Activated T-cell treated with anti-CD3 and anti-CD28 coated beads for 4 hours (primary cell): ENCODE measurements at places on chromosomes 4 and X.

DNA sequence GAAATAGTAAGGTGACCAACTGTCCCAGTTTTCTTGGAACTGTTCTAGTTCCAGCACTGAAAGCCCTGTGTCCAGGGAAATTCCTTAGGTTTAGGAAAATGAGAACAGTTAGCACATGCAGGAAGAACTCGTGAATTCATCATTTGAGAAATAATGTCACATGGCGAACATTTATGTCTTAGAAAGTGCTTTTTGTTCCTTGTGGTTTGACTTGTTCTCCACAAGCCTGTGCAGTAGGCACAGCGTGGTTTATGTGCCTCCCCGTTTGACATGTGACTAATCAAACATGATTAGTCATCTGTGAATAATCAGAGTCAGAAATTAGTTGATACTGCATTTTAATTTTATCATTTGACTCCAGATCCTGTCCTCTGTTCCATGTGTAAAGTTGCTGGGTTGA lies 556.0 kb upstream of the CPEB2 start:
- DNase-seq, result no peak

- no peak for DNase-seq
Observed at GRCh38 chr4:110485452-110485851, 9.5 kb downstream of the ENPEP start.

DNA sequence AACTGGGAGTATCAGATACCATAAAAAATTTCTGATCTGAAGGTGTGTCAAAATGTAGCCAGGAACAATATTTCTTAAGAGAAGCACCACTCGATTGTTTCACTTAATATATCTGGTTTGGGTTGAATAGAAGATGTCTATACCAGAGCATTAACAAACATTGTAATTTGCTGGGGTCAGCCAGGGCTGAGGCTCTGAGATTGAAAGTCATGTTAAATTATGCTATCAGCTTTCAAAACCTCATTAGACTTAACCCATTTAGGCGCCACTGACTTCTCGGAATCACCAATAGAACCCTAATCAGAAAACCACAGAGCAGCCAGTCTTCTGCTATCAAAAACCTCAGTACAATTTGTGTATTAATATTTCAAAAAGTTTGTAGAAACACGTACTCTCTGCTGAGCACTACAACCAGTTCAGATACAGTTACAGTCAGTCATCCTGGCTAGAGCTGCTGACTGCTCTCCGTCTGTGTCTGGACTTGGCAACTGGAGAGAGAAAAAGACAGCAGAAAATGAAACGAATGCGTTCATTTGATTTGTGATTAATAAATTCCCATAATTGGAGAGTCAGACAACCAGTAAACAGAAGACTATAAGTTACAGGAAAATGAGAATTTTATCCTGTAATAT lies 848.6 kb upstream of the PABPC4L start:
- DNase-seq, result no peak

- DNase-seq, result no peak
Observed at GRCh38 chr4:98341309-98341708, 80.1 kb downstream of the RAP1GDS1 start.

- DNase-seq, result no peak
Observed at GRCh38 chr4:9384126-9384525, 21.2 kb downstream of the USP17L30 start.

DNA sequence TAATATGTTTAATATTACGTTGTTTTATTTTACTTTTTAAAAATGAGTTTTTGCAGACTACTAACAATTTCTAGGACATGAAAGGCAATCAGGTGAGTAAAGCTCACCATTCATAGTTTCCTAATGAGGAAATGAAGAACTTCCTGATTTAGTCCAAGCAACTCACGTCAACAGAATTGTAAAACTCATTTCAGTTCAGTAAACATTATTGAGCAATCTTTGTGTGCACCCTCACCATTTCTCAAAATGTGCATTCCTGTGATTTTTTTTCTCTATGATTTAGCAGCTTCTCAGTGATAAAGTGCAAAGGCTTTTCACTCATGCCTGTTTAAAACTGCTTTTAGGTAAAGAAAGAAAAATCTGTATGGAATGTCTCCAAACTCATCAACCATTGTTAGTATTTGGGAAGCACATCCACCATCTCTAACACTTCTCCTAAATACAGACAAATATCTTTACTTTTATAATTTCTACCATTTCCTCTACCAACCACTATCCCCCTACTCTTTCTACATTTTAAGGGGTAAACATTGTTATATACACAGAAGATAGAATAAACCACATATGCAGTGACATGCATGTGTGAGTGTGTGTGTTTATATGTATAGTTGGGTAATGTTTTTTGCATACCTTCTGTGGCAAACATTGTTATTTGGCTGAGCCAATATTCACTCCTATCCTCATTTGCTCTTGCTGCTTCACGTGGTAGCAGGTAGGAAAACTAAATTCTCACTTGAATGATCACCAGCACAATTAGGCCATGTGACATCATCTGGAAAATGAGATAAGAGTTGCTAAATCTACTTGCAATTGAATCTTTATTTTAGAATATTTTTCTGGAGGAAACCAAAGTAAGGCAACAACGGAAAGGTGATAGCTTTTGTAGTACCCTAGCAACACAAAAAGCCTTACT lies 54.7 kb upstream of the PRDM8 start:
- no peak for DNase-seq

- no peak for DNase-seq
Observed at GRCh38 chr4:16418814-16419213, 192.5 kb upstream of the TAPT1 start.

- DNase-seq, result no peak
Observed at GRCh38 chr4:147674073-147674472, 9.9 kb downstream of the PRMT9 start.

- no peak for DNase-seq
Observed at GRCh38 chr4:98728433-98728832, 70.0 kb upstream of the TSPAN5 start.

DNA sequence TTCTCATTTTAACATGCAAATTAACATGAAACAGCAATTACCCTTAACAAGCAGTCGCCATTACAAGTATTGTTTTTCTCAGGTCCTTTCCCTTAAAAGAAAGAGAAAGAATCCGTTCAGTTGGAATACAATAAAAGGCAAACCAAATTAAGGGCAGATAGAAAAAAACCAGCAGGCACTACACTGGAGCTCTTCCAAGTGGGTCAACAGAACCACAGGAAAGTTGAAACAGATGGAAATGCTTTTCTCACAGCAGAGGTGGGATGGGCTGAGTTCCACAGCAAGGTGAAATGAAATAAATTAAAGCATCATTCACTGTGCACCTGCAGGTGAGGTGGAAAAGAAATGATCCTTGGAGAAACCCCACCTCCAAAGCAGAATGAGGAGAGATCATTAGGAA lies 102.6 kb downstream of the APBB2 start:
- no peak for DNase-seq

DNA sequence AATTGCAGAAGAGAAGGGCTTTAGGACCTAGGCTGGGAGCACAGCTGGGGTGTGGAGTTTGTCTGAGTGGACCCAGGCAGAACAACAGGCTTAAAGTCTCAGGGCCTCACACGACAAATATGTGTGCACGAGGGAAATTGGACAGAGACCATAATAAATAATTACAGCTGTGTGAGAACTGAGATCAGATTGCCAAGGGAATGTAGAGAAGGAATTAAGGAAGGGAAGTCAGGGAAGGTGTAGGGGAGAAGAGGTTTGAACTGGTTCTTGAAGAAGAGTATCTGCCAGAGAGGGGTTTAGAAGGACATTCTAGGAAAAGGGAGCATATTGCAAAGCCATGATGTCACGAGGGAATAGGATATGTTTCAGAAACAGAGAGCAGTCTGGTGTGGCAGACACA lies 120.7 kb upstream of the TSPAN5 start:
- no peak for DNase-seq

- DNase-seq, result no peak
Observed at GRCh38 chr4:169070071-169070894, 60.2 kb upstream of the CBR4 start.

DNA sequence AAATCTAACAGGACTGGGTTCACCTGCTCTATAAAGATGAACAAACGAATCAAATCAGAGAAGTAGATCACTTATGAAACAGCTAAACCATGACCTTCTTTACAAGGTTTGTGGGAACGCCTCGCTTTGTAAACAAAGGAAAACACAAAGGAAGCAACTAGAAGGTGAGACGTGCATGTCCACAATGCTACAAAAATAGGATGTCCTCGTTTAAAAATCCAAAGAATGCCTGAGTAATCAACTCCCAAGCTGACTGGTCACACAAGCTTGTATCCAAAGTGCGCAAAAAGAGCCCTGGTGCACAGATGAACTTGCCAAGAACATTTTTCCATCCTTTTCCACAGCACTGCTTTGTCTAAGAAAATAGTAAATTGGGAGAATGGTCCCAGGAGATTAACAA lies 6.3 kb upstream of the SH3KBP1 start:
- no peak for DNase-seq

DNA sequence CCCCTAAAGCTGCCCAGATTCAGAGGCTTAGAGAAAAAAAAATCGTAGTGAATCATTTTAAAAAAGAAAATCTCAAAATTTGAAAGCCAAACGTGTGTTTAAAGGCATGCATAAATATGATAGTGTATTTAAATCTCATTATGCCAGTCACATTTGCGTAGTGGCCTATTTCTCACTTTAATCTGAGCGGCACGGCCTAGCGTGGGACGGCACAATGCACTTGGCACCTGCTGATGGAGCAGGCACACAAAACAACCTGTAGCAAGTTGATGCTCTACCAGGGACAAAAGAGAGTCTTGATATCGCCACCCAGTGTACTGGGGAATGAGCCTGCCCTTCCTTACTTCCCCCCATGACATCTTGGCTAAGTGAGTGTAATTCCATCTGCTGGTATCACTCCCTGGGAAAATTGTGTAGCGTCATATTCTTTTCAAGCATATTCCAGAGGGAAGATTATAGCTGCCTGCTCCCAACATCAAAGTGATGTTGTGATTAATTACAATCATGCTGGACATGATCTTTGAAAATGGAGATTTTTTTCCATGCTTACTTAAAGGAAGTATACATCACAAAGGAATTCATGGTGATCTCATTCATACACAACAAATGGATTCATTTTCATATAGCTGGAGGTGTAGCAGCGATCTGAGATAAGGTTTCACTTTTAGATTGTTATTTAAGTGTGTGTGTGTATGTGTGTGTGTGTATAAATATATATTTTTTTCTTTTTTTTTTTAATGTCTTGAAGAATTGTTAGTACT lies 138.8 kb downstream of the DCTD start:
- DNase-seq, result no peak

DNA sequence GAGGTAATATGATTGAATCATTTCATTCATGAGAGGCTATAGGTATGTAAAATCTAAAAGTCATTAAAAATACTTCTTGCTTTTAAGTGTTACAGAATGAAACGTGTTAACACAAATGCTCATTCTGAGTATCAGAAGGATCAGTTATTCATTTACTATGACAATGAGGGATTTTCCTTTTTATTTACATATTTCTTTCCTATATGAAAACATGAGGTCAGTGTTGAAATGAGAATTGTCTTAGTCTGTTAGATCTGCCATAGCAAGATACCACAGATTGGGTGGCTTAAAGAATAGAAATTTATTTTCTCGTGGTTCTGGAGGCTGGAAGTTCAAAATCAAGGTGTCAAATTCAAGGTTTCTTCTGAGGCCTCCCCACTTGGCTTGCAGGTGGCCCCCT lies 181.2 kb downstream of the ARHGAP10 start:
- no peak for DNase-seq

DNA sequence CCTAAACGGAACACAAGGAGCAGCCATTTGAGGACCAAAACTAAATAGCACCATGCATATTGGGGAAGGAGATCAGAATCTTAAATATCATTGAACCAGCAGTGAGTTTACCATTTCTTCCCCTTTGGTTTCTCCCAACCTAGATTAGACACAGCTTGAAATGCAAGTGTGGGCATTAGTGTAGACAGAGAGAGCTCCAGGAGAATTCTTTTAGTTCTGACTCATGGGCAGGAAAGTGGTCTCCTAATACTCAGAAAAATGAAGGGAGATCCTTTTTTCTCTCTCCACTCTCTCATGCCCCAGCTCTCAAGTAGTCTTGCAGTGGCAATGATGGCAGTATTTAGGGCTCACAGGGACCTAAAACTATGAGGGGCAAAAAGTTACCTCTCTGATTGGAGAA lies 567.9 kb downstream of the INPP4B start:
- no peak for DNase-seq

GRCh38 chrX:76971393-76972376 lies 475.5 kb upstream of the FGF16 start:
- DNase-seq, result no peak

DNA sequence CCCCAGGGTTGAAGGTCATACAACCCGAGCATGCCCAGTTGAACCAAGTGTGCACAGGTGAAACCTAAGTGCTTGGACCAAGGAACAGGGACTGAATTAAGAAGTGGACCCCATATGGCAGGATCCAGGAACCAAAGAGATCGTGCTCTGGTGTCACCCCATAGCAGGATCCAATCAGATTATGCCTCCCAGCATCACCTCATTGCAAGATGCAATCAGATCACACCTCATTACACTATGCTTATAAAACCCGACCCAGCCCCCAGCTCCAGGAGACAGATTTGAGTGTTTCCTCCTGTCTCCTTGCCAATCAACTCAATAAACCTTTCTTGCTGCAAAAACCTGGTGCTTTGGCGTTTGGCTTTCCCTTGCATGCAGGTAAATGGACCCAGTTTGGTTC lies 37.6 kb downstream of the EFHC2 start:
- DNase-seq, result no peak

- no peak for DNase-seq
Observed at GRCh38 chrX:24392709-24393108, 32.3 kb downstream of the SUPT20HL1 start.

- no peak for DNase-seq
Observed at GRCh38 chr4:59814402-59815010, 1385.6 kb upstream of the ADGRL3 start.

GRCh38 chr4:144591401-144591800 lies 54.6 kb upstream of the HHIP start:
- no peak for DNase-seq

DNA sequence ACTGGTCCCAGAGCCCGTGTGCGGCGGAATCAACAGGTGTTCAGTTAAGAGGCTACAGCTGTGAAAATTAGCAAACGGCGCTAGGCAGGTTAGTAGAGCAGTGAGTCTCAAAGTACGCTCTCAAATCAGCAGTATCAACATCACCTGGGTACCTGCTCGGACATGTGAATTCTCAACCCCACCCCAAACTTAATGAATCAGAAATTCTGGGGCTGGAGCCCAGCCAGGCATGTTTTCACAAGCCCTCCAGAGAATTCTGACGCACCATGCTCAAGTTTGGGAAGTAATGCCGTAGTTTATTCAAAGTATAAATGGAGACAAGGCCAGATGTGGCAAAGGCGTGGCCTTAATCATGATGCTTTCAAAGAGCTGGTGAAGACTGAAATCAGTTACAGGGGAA lies 58.2 kb upstream of the PTCHD1 start:
- no peak for DNase-seq

DNA sequence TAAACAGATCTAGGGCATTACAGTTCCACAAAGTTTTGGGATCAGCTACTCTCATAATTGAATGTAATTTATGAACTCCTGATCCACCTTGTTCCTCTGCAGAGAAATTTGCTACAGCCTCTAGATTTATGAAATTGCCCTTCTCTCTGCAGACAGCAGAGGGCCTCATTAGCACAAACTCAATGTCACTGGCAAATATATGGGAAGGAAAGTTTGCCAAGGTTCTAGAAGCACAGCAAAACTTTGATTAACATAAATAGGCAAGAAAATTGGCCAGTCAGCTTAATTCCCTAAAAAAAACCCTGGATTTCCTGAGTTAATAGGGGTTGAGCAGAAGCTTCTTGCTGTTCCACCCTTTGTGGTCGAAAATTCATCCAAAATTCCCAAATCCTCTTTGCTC lies 31.5 kb downstream of the PRPS1 start:
- no peak for DNase-seq
